ENCODE measurements at places on chromosomes 2 and 18. TPM values are rescaled to one million over a fixed set of nuclear protein-coding genes. Genes with fewer than 3 reads are reported as not detected.

Gene SALL3
- not detected for total RNA-seq

GRCh38 chr18:7177116-7177744, 53.7 kb upstream of the LRRC30 start:
- peak; percentile 96 for DNase-seq

- peak; percentile 56 for DNase-seq
Measured at GRCh38 chr2:218518876-218519275, 49.3 kb downstream of the USP37 start.

DNA sequence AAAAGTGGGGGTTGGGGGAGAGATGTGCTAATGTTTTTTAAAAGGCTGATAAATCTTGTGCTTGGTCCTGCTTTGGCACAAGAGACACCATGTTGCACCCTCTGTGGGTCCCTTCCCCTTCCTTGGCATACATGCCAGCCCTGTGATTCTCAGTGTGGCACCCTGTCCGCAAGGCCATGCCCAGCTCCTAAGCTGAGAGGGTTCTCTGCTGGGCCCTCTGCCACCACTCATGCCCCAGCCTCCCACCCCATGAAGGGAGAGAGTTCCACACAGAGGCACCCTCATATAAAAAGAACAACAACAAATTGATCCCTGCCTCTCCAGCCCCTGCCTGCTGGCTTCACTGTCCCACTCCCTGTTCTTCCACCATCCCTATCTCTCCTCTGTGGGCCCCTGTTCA, 2.5 kb upstream of the ADCY3 start:
- DNase-seq, result no peak

GRCh38 chr2:242034138-242034537, 164.6 kb downstream of the RTP5 start:
- no peak for DNase-seq

- DNase-seq, result no peak
Measured at GRCh38 chr2:184765112-184765895, 167.0 kb downstream of the ZNF804A start.

Gene DSG2
- total RNA-seq, result 21.2 TPM

DNA sequence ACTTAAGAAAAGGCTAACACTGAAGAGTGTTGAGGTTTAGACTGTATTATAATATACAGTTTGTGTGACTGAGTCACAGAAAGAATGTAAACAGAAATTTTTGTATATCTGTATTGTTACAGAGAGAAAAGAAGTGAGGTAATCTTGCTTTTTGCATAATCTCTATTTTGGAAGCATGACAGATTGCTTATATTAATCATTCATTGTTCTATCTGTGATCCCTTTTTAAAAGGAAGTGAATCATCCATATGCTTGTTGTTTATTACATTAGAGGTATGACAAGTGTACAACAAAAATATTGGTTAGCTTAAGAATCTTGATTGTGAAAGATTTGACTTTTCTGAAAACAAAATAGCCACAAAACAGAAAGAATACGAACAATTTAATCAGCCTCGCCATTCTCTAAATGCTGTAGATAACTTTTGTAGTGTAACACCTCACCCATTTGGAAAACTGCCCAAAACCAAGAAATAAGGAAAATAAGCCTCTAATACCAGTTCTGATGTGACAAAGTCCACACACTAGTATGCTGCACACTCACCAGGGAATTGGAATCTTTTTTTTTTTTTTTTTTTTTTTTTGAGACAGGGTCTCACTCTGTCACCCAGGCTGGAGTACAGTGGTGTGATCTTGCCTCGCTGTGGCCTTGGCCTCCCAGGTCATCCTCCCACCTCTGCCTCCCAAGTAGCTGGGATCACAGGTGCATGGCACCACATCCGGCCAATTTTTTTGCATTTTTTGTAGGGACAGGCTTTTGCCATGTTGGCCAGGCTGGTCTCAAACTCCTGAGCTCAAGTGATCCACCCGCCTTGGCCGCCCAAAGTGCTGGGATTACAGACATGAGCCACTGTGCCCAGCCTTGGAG, 91.5 kb upstream of the LPIN2 start:
- no peak for DNase-seq

GRCh38 chr2:231965102-231965501, 3.6 kb downstream of the DIS3L2 start:
- no peak for DNase-seq

GRCh38 chr2:207765547-207765946, 4.2 kb downstream of the FZD5 start:
- no peak for DNase-seq

- no peak for DNase-seq
Measured at GRCh38 chr2:119029297-119029696, 87.3 kb downstream of the MARCO start.

Gene GDF7
- total RNA-seq, result under 0.01 TPM

DNA sequence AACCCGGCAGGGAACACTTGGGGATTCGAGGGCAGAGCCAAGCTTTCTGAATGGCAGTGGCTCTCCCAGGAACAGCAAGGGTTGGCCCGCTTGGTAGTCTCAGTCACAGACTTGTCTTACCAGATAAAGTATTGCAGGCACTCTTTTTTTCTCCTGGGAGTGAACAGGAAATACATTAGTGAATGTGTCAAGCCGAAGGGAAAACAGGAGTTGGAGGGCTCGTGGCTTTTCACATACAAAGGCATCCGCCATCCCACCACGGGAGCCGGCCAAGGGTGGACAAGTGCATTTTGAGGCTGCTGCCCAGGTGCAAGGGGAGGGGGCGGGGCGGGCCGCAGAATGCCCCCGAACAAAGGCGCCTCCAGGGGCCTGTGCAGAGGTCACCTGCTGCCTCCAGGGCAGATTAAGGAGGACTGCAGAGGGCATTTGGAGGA, 163.3 kb upstream of the SIX3 start:
- no peak for DNase-seq

Gene ALPP
- total RNA-seq, result not detected

Gene CFAP53
- total RNA-seq, result 0.36 TPM

Gene PIEZO2
- total RNA-seq, result 46.7 TPM

DNA sequence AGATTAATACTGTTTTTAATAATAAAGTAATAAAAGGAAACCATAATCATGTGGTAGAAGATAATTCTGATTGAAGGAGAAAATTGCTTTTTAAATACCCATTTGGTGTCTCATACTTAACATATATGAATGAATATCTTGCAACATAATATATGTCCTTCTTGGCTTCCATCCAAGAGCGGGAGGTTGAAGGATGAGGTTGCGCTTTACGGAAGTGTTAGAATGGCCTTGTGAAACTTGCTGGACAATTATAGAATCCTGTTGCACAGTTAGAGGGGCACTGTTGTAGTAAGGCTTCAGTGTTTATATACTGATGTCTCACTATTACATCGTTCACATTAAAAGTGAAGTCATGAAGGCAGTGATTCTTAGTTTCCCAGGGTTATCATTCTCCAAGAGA, 9.4 kb downstream of the INSIG2 start:
- DNase-seq, result no peak

Gene ANKRD30B
- 11.5 TPM for total RNA-seq

Gene OTOS
- total RNA-seq, result not detected

DNA sequence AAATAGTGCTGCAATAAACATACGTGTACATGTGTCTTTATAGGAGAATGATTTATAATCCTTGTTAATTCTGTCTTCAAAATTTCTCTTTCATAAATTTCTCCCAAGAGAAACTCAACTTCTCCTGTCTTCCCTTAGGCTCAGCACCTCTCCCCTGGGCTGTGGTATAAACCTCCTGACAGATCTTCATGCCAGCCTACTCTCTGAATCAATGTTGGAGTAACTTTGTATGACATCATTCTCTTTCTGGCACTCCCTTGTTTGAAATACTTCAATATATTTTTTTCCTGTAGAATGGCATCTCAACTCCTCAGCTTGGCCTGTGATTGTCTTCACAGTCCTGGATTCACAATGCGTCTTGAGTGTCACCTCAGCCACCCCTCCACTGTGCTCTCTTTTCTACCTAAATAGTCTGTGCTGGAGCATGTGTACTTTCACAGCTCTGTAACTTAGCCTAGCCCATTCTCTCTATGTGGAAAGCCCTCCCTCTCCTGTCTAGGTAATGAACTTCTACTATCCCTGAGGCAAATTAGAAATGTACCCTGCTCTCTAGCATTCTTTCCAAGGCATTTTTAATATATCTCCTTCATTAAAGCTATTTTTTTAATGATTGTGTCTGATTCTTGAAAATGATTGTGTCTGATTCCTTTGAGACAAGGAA, 649.9 kb upstream of the FANCL start:
- no peak for DNase-seq

DNA sequence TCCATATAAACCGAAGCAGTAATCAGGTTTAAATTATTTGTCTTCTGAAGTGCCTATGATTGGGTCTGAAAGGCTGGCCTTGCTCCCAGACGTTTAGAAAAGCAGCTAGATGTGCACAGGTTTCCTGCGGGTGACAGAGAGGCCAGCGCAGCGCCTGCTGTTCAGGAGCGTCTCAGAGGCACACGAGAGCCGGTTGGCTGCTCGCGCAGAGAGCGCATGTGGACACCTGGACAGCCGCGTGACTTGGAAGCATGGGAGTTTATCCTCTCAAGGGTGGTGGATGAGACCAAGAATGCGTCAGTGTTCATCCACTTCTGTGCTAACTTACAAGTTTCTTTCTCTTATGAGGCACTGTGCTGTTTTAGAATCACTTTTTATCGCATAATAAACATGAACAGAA, 303.7 kb downstream of the PTGR3 start:
- no peak for DNase-seq

DNA sequence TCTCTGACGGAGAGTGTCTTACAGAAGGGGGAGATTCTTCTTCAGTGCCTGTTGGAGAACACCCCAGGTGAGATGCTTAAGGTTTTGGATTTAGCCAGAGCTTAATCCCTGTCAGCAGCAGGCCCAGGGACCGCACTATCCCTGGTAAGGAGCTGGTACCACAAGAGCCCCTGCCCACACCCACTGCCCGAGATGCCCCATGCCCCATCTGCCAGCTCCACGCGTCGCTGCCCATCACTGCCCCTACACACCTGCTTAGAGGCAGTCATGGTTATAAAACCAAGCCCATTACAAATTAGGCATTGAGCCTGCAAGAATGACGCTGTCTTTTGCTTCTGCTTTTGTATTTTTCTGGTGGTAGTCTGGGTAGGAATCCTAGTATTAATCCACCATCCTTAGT, 21.7 kb downstream of the CEP68 start:
- DNase-seq, result no peak

Gene HRH4
- under 0.01 TPM for total RNA-seq

DNA sequence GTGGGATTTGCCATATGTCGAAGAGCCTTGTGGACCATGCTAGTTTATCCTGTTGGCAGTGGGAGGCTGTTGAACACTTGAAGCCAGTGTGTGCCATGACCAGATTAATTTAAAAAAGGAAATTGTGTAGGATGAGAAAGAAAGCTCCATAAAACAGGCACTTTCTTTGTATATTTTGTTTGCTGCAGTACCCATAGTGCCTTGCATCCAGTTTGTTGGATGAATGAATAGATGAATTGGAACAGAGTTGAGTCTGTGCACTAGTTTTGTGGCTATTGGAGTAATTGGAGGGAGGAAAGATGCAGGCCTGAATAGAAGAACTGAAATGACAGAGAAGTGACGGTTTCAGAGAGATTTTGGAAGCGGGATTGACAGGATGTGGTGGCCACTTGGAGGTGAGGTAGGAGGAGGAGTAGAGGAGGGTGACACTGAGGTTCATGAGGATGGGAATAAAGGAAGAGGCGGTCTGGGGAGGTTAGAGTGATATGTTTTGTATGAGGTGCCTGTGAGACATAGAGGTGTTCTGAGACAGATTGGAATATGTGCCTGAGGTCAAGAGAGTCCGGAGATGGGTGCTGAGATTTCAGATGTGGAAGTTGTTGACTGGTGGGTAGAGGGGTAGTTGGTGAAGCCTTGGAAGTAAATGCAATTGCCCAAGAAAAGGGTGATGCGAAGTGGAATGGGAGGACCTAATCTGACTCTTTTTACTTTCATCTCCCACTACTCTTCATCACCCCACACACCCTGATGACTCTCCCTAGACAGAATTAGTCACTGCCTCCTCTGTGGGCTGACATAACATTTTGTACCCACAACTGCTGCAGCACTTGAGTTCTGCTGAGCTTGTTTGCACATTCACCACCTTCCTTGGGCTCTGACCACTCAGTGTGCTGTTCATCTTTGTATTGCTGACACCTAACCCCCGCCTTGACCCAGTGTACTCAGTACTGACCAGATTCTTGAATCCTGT, 5.1 kb downstream of the DGUOK start:
- DNase-seq, result no peak

DNA sequence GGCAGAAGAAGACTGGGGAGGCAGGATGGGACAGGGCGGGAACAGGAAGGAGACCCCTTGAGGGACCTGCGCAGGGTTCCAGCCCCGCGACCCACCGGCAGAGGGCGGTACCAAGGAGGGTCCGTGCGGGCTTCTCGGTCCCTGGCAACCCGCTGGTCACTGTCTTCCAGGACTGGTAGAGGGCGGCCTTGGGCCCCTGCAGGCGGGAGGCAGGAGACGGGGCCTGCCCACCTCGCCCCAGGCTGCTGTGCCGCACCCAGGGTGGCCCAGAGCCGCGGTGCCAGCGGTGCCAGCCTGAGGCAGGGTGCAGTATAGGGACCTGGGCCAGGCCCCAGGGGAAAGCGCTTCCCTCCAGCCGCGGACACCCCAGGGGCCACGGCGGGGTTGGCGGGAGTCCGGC, 34.5 kb downstream of the NEURL3 start:
- peak; percentile 78 for DNase-seq

GRCh38 chr18:55179425-55179824, 220.2 kb upstream of the CCDC68 start:
- no peak for DNase-seq

Gene VIL1
- total RNA-seq, result under 0.01 TPM

GRCh38 chr18:58103339-58103985, 59.4 kb downstream of the NEDD4L start:
- DNase-seq, result no peak

Gene GPAT2
- 2.2 TPM for total RNA-seq

DNA sequence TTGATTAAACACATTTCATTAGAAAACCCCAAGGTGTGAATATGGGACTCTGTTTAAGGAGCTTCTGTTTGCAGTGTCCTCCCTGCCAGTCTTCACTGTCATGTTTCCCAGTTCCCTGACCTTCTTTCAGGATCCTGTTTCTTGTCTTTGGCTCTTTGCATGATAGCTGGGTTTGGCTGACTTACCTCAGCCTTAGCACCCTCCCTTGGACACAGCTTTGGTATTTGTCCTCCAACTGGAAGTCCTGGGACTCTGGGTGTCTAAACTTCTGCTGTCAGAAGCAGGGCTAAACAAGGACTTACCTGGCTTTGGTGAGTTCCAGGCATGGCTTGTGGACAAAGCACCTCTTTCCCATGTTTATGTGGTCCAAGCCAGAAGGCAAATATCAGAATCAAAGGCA, 11.2 kb upstream of the PAIP2B start:
- no peak for DNase-seq

- no peak for DNase-seq
Measured at GRCh38 chr2:5803547-5803946, 111.4 kb downstream of the SOX11 start.

GRCh38 chr2:217958206-217958883, 44.5 kb downstream of the TNS1 start:
- DNase-seq, result no peak

- no peak for DNase-seq
Measured at GRCh38 chr18:3250237-3251107, 2.9 kb downstream of the MYL12A start.

- peak; percentile 51 for DNase-seq
Measured at GRCh38 chr2:69740502-69740951, 1.4 kb upstream of the ANXA4 start.

- DNase-seq, result peak; percentile 51
Measured at GRCh38 chr2:174570318-174570958, 27.2 kb downstream of the WIPF1 start.
